Putamen (tissue), 1 donor: ENCODE measurements at places on chromosomes 6 and 20.
A peak's percentile ranks its signal among the peaks of the same experiment; 100 is the strongest.

- DNase-seq = no peak
Observed at GRCh38 chr6:83868639-83869038, 9.2 kb downstream of the CYB5R4 start.

GRCh38 chr6:102187186-102187585 is 793.7 kb downstream of the GRIK2 start:
- DNase-seq = no peak

DNA sequence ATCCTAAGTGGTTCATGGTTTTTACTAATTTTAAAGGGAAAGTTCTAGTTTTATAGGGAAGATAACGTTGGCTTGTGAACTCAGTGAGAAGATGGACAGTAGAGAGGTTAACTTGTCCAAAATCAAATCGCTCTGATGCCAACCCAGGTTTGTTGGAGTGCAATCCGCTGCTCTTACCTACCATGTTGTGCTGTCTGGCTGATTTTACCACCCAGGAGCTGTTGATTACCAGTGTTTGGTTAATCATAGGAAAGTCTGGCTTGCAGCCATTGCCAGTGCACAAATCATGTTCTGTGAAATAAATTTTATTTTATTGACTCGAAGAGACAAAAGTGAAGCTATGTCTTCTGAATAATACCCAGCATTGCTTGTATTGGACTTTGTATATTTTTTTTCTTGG is 92.4 kb downstream of the PLCB4 start:
- no peak for DNase-seq

DNA sequence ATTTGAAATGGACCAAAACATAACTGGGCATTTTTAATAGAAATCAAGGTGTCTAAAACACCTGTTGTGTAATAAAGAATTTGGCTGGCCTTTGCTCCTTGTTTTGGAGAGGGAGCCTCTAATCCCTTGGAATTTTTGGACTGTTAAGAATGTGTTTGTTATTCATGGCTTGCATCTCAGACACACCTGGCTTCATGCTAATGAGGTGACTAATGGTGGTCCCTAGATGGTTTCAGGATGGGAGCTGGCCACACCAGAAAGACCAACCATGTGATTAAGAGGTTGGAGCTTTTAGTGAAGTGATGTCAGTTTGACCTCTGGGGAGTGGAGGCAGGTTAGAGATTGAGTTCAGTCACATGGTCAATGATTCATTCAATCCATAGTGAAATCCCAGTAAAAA is 328.4 kb downstream of the DHX35 start:
- DNase-seq = no peak

DNA sequence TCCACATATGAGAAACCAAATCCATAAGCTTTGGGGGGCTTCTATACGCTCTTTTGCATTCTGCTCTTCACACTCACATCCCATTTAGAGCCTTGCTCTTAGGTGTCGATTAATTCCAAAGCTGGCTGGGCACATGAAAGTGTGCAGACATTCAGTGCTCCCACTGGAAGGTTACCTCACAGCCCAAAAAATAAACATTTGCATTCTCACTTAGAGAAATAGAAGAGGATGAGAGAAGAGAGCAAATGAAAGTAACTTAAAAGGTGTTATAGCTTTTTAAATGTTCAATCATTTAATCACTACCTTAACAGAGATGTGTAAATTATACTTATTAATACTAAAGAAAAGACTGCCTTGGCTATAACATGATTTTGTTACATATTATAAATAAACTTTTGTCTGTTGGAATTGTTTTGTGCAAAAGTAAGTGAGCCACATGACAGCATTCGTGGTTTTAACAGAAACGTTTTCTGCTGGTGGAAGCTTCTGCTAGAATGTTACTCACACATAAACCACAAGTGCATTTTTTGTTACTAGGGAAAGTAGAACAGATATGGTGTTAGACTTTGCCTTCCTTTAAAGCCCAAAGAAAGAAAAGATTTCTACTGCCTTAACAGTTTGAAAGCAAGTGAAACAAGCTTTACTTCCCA is 116.7 kb downstream of the SIM1 start:
- DNase-seq = no peak

DNA sequence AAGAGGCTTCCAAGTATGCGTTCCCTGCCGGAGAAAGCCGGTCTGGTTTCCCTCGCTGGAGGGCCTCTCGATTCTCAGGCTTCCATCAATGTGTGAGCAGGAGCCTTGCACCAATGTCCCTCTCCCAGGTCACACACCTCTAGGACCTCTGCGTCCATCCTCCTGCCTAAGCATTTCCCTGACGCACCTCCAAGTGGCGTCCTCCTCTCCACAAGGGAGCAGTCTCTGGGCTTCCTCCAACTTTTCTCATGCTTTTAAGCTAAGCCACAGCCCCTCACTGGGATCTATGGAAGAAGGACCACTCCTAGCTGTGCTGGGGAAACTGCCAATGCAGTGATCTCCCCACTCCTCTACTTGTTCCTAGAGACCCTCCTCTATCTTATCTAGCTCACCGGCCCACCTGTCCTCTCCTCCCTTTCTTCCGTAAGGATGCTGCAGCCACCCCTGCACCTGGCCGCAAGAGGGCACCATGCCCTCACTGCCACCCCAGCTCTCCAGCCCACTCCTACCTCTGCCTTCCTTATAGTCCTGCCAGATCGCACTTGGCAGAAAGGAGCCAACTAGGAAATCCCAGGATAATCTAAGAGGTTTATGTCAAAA is 258.7 kb downstream of the LRFN2 start:
- DNase-seq = peak; percentile 15

GRCh38 chr6:135555550-135555949 is 58.0 kb upstream of the AHI1 start:
- DNase-seq = no peak

DNA sequence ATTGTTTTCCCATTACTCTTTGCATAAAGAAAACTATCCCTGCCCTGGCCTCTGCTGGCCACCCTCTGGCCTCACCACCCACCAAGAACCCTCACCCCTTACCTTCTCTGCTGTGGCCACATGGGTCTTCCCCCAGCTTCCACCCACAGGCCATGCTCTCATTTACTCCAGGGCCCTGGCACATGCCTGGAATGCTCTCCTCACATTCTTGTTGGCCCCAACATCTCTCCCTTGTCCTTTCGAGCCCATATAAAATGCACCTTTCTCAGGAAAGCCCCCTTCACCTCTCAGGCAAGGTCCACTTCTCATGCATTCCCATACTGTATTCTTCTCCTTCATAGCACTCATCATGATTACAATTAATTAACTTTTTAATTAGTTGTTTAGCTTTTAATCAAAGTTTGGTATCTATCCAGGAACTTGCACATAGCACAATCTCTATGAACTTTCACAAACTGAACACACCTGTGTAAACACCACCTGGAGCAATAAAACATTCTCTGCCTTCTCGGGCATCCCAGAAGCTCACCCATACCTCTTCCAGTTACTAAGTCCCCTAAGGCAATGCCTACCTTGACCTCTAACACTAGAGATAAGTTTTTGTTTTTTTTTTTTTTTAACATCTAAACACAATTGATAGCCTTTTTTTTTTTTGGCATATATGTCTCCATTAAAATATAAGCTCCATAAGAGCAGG is 617.2 kb downstream of the PTPRT start:
- DNase-seq = no peak

DNA sequence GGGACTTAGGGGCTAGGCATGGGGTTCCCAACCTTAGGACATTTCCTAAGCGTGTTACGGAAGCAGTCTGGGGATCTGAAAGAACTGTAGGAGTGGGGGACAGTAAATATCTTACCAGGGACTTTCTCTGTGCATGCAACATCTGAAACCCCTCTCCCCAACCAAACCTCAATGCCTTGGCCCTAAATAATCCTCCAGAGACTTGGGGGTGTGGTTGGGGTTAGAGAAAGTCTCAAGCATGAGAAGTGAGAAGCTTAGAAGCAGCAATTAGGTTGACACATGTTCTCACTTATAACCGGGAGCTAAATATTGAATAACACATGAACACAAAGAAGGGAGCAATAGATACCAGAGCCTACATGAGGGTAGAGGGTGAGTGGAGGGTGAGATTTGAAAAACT is 74.7 kb downstream of the HTR1E start:
- DNase-seq = no peak

DNA sequence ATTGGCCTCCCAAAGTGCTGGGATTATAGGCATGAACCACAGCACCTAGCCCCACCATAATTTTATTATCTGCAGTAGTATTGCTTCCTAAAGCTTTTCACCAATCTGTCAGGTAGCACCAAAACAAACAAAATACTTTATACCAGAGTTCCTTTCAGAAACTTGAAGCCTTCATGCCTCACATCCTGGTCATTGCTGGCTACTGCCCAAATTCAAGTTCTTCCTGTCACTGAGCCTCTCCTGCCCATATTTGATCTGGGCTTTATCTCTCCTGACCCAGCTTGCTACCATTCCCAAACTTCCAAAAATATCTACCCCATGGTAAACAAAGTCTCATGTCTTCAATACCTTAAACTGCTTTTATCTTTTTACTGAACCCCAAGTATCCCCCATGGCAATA is 34.9 kb upstream of the DST start:
- no peak for DNase-seq

- DNase-seq = no peak
Observed at GRCh38 chr6:38588631-38589366, 50.9 kb downstream of the BTBD9 start.

DNA sequence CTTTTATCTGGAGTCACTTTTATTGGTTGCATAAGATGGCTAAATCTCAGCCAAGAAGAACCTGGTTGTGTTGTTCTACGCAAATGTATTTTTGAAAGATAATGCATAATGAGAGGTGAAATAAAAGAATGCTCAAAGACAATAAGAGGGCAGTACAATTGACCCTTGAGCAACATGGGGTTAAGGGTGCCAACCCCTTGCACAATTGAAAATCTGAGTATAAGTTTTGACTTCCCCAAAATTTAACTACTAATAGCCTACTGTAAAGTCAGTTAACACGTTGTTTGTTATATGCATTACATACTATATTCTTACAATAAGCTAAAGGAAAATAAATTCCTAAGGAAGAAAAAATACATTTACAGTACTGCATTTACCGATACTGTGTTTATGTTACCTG is 5.9 kb downstream of the RNF146 start:
- DNase-seq = no peak

GRCh38 chr20:43691928-43692524 is 25.1 kb downstream of the MYBL2 start:
- no peak for DNase-seq

DNA sequence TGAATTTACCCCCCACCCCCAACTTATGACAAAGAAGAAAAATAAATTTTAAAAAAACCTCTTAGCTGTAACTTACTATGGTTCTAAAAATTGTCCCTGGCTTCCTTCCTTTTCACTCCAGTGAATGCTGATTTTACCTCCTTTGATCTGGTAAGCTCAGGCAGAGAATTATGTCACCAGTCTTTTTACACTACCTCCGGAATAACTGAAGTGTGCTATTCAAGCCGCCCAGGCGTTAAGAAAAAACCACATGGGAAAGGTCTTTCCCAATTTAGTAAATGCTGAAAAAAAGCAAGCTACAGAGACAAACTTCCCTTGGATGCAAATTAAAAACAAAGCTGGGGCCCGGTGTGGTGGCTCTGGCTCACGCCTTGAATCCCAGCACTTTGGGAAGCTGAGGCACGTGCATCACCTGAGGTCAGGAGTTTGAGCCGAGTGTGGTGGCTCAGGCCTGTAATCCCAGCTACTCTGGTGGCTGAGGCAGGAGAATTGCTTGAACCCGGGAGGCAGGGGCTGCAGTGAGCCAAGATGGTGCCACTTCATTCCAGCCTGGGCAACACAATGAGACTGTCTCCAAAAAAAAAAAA is 12.4 kb downstream of the SNX5 start:
- DNase-seq = no peak

DNA sequence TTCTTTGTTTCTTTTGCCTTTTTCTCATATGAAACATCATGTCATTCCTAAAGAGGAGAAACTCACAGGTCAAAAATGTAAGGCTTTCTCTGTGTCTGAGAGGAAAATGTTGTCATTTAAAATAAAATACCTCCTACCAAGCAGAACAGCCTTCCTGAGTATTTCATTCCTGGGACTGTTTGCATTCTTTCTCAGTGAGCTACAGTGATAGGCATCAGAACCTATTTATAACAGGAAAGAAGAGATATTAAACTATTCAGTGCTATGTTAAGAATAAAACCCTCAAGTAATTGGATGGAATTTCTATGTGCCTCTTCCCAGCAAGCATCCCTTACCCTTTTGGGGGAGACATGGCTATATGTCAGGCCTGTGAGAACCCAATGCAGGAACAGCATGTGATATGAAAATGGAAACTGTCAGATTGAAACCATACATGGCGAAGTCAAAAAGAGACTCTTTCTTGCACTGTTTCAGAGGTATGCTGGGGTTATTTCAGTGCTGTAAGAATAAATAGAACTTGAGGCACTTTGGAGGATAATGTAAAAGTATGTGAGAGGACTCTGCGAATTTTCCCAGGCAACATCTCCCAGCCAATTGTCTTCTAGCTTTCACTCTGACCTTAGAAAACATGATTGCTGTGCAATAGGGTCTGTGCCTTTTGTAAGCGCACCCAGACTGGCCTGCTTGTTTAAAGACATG is 133.8 kb upstream of the CCN2 start:
- DNase-seq = no peak

DNA sequence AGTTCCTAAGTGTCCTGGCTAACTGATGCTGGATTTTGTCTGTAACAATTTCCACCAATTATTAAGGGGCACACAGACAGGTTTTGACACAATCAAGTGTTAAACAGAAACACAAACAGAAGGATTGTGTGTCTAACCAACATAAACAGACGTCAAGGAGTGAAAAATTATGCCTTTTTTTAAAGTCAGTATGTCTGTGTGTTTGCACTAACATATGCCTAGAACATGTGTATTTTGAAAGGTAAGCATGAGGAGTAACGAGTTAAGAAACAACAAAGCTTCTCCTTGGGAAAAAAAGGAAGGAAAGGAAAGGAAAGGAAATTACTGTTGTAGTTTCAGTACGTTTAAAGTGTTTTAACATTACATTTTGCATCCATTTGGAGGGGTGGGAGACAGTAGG is 466.3 kb upstream of the ID4 start:
- DNase-seq = no peak

GRCh38 chr6:34179106-34179720 is 33.3 kb upstream of the GRM4 start:
- no peak for DNase-seq

DNA sequence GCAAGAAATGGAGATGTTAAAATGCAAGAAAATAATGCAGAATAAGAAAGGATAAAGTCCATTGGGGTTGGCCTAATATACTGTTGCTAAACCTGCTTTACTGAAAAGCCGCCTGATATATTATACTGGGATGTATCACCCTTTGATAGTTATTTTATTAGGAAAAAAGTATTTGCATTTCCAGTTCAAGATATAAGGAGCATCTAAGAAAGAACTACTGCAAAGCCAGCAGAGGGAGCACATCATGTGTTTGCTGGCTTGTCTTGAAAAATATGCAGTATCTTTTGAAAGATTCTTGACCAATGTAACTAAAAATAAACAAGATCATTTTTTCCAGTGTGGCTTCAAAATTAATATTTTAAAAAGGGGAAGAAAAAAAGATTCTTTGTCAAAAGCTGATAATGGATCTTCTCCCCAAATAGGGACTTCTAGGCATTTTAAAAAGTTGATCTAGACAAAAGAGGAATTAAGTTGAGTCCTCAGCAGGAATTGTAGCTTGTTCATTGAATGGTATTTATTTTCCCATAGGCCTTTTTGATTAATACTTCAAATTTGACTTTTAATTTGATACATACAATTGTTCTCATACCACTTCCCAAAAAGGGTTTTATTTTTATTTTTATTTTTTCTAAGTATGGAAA is 214.9 kb downstream of the ZFAND3 start:
- DNase-seq = peak; percentile 30
